RPMI7951 (cell line): ENCODE measurements at places on chromosomes 3 and 15.
A peak's percentile ranks its signal among the peaks of the same experiment; 100 is the strongest.

DNA sequence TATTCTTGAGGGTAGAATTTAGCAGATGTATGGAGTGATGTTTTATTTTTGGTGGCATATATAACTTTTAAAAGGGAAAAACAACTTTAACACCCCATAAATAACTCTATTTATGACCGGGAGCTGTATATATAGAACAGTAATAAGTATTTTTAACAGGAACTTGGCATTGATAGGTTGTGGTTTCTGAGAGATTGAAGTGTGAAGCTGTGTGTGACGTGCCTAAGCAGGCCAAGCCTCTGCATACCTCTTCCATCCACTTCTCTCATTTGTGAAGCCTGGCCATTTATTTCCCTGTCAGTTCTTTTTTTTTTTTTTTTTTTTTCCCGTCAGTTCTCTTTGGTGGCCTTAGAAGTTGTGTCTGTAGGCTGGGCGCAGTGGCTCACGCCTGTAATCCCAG lies 23.0 kb downstream of the RBM5 start:
- DNase-seq: no peak

DNA sequence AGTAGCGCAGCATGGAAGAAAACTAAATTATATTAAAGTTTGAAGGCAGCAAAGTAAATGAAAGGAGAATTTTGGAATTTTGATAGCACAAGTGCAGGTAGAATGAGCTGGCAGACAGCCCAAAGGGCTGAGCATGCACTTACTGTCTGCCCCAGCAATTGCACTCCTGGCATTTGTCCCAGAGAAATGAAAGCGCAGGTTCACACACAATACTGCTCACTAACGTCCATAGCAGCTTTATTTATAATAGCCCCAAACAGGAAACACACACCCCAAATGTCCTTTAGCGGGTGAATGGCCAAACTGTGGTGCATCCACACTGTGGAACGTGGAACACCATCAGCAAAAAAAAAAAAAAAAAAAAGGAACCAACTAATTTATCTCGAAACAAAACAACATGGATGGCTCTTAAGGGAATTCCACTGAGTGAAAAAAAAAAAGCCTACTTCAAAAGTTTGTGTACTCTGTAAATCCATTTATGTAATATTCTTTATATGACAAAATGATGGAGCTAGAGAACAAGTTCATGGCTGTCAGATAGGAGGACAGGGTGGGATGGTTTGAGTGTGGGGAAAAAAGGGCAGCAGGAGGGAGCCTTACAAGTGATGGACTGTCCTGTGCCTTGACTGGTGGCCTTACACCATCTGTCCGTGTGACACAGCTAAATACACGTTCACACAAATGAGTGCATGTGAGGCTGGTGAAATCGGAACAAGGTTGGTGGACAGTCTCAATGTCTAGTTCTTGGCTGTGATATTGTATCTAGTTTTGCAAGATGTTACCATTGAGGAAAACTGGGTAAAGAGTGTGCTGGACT lies 6.0 kb upstream of the TM2D3 start:
- no peak for DNase-seq

DNA sequence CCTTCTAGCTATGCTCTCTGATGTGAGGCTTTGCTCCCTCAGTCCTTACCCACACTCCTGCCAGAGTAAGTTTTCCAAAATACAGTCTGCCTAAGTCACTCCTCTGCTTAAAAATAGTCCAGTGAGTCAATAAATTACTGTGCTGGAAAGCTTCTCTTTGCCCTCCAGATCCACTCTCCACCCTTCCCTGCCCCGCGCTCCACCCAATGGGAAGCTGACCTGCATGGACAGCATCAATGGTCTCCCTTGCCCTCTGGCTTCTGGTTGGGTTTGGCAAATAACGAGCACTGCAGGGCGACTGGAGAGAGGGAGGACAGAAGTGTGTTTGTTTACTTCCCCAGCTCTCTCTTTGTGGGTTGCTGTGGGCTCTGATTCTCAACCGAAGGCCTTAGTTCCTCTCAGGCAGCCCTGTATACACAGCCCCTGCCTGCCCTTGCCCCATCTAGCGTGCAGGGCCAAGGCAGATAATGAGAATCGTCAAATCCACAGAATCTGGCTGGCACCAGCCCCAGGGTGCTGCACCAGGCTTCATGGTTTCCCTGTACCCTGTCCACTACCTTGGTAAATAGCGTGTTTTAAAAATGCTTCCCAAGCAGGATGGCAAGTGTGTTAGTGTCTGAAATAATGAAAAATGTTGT lies 110.4 kb downstream of the ADAMTSL3 start:
- DNase-seq: peak; percentile 21

DNA sequence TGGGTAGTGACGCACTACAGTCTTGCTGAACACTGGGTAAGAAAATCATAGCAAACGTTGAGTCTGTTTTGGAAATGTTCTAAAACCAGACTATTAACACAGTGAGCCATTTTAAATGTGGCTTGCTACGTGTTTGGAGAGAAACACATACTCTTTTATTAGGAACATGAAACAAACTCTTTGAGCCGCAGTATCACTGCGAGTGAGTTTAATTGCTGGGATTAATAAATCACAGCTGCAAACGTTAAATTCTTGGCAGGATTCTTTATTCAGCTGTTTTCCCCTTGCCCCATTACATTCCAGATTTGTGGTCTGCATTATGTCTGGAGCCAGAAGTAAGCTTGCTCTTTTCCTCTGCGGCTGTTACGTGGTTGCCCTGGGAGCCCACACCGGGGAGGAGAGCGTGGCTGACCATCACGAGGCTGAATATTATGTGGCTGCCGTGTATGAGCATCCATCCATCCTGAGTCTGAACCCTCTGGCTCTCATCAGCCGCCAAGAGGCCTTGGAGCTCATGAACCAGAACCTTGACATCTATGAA lies 33.6 kb downstream of the BTD start:
- DNase-seq: peak; percentile 93
